ENCODE measurements at places on chromosomes 1 and 21.

GRCh38 chr1:50348449-50349241, 74.6 kb downstream of the DMRTA2 start:
- DNase-seq, result peak; percentile 19

DNA sequence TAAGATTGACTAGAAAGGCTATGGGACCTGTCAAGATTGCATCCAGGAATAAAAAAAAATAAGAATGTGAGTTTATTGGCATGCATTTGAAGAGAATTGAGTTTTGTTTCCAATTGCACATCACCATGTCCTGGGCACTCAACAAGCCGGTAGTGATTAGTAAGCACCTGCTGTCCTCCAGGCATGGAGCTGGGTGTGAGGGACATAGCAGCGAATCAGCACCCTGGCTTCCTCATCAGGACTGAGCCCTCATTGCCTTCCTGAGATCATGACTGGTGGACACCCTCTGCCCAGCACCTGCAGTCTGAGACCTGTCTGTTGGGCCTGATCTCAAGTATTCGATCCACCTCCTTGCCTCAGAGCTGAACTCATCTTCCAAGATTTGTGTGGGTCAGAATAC, 26.8 kb downstream of the S100A6 start:
- DNase-seq, result no peak

DNA sequence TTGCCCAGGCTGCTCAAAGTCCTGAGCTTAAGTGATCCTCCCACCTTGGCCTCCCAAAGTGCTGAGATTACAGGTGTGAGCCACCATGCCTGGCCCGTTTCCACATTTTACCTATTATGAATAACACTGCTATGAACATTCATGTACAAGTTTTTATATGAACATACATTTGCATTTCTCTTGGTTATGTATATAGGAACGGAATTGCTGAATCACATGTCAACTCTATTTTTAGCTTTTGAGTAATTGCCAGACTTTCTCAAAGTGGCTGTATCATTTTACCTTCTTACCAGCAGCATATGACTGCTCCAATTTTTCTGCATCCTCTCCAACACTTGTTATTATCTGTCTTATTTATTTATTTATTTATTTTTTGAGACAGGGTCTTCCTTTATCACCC, 2.7 kb downstream of the SPATA21 start:
- DNase-seq, result no peak

- DNase-seq, result no peak
Measured at GRCh38 chr1:169261884-169262283, 105.7 kb downstream of the NME7 start.

- peak; percentile 76 for DNase-seq
Measured at GRCh38 chr1:160629286-160630210, 17.3 kb downstream of the SLAMF1 start.

GRCh38 chr1:239744851-239745250, 346.8 kb upstream of the FMN2 start:
- no peak for DNase-seq

DNA sequence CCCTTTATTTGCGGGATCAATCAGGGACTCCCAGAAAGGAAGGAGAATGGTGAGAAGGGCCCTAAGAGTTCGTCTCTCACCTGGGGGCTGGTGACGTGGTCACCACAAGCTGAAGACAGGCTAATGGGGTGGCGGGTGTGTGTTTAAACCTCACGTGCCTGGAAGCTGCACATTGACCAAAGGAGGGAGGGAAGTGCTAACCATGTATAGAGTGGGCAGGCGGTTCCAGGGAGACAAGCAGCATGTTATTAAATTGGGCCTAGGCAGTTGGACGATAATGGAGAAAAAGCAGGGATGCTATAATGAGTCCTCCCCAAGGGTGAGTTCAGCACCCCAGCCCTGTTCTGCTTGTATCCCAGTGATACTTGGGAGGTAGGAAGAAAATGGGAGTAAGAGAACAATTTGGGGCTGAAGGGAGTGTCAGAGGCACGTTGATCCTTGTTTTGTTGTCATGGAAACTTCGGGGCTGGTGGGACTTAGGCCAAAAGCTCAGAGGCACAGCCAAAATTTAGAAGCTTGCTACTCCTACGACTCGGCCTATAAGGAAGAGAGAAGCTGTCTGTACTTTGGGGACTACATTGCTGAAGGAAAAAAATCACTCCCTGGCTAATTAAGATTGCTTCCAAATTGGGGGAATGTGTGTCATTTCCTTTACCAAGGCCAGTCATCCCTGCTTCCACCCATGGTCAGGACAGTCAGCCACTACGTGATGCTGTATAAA, 33.2 kb upstream of the EPHA8 start:
- no peak for DNase-seq

GRCh38 chr1:112110031-112110430, 120.6 kb upstream of the KCND3 start:
- DNase-seq, result no peak

DNA sequence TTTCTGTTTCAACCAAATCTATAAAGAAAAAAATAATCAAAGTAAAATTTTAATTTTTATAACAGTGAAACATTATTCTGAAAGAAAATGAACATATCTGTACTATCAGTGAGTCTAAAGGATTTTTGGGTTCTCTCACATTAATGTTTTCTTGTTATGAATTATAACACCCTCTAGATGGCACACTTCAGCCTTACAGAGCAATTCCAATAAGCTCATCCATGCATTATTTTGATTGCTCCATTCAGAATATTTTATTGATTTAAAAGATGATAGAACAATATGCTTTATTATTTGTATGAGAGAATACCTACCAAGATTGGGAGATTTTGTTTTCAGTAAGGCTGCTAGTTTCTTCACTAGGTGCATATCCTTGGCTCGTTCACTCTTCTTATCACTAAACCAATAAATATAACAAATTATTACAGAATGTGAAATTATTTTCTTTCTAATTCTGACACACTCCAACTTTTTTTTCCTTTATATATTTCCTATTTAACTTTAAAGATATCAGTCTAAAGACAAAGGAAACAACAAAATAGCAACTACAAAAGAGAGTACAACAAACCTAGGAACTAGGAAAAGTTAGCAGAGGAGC, 82.4 kb downstream of the RAB3GAP2 start:
- no peak for DNase-seq

DNA sequence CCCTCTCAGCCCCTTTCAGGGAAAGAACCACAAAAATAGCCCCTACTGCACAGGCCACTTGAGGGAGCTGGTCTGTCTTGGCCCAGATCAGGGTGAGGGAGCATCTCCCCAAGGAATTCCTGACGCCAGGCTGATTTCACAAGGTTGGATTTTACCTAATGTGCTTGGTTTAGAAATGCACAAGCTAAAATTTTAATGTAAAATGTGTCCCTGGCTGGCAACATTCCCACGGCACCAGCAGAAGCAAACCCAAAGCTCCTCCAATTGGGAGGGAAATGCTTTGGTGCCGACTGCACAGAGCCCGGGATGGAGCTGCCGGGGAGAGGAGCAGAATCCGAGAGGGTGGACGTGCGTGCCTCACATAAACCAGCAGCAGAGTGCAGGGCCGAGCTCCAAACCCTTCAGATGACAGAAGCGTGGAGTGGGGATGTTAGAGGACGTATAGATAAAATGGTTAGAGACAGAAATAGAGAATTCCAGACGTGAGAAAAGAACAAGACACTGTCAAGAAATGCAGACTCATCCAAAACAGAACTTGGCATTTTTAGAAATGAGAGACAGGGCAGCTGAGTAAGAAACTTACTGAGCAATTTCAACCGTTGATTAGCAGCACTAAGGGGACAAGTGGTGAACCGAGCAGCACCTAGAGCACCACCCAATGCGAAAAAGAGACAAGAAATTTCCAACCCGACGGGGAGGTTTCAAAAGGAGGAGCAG, 41.6 kb upstream of the TMEM52 start:
- no peak for DNase-seq

- DNase-seq, result no peak
Measured at GRCh38 chr1:17045634-17046333, 8.0 kb downstream of the SDHB start.

- DNase-seq, result no peak
Measured at GRCh38 chr1:208202333-208202995, 41.7 kb downstream of the PLXNA2 start.

- DNase-seq, result no peak
Measured at GRCh38 chr1:52795464-52795863, 47.1 kb upstream of the ZYG11A start.

DNA sequence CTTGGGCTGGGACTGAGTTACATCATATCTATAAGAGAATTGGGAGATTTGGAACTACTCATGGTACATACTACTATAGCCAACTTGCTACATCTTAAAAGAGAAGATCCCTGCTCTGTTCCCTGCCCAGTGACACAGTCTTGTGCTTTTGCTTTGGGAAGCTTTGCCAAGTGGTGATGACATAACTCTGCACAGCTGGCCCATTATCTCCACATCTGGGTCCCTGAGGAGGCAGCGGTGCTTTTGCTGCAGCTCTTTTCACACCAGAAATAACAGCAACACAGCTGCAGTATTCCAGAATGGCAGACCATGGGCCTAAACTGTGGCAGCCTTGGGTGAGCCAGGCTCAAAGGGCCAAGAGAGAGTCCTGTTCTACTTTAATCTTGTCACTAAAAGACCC, 296.0 kb downstream of the HHAT start:
- DNase-seq, result no peak

- DNase-seq, result no peak
Measured at GRCh38 chr1:65554829-65555228, 134.4 kb downstream of the LEPR start.

GRCh38 chr21:17554679-17555465, 42.0 kb downstream of the CXADR start:
- no peak for DNase-seq

DNA sequence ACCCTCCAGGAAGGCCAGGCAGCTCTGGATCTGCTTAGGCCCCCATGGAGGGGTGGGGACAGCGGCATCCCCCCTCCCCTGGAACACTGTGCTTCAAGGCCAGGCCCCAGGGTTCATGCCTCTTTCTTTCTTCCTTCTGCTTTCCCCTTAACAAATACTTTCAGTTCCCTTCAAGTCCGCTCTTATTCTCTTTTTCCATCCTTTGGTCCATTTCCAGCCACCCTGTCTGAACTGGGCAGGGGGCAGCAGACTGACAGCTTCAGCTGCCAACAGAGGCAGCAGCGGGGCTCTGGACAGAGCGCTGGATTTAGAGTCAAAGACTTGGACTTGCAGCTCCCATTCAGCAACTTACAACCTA, 1.1 kb upstream of the CD244 start:
- DNase-seq, result no peak

DNA sequence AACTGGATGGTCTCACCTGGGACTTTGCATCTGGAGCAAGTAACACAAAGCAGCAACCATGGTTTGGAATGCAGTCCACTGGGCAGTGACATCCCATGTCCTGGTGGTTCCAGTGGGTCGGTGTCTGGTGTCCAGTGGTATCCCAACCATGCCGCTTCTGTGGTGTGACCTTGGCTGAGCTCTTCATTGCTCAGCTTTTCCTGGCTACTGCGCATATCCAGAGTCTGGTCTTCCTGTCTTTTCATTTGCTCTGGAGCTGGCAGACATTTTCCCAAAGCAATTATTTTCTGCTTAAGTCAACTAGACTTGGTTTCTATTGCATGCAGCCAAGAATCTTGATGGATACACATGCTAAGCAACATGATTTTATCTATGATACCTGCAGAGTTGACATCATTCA, 28.4 kb upstream of the CD2 start:
- no peak for DNase-seq

- DNase-seq, result no peak
Measured at GRCh38 chr1:29521811-29522580, 285.7 kb downstream of the PTPRU start.

DNA sequence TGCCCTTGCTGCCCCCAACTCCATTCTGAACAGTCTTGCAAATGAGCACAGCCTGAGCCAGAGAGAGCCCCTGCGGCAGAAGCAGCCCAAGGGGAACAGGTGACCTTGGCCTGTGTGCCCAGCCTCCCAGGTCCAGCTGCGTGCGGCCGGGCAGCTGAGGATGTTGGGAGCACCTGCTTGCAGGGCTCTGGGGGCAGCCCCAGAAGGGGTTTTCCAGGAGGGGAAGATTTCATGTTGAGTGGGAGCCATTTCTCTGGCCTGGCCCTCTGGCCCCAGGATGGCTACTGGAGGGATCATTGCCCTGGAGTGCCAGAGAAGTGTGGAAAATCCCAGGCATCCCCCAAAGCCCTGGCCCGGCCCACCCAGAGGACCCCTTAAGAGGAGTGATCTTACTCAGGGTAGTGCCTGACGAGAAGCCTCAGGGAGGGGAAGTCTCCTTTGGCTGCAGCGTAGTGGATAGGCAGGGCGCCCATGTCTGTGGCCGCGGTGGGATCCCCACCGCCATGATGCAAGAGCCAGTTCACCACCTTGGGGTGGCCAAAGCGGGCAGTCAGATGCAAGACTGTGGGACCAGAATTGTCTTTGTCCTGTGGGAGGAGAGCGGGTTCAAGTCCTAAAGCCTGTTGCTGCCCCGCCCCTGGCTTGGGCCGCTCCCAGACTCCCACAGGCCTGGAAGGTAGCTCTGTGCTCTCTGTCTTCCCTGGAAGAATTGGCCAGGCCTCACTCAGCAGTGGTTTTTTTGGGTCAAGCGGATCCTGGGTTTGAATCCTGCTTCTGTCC, 20.6 kb upstream of the RNU1-4 start:
- no peak for DNase-seq

GRCh38 chr1:96329121-96329520, 392.5 kb upstream of the PTBP2 start:
- DNase-seq, result no peak

DNA sequence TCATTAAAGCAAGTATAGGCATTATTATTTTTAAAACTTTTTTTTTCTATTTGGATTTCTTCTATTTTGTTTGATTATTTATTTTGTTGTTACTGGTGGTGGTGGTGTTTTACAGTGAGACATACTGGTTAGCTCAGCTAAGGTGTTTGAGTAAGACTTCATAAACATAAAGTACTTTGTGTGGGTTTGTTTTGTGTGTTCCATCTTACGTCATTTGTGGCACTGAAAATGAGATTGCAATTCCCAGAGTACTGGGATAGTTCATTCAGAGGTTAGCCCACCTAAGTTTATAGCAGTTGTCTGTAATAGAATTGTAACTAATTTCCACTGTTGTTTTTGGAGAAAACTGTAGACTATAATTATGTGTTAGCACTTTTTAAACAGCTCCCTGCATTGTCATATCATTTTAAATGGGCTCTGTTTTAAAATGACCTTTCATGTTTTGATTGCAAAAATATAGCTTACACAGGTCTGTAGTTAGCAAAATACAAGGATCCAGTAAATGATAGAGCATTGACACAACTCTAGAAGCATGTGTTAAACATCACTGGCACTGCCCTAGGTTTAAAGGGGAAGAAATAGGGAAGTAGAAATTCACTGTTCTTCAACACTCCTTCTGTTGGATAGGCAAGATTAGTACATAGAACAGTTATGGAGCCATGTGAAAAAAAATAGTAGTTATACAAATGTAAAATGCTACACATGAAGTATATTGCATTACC, 171.7 kb downstream of the NFIA start:
- no peak for DNase-seq
